ENCODE measurements at places on chromosomes 2 and 18.

- DNase-seq, result no peak
Measured at GRCh38 chr2:96954011-96954846, 32.2 kb downstream of the FAM178B start.

DNA sequence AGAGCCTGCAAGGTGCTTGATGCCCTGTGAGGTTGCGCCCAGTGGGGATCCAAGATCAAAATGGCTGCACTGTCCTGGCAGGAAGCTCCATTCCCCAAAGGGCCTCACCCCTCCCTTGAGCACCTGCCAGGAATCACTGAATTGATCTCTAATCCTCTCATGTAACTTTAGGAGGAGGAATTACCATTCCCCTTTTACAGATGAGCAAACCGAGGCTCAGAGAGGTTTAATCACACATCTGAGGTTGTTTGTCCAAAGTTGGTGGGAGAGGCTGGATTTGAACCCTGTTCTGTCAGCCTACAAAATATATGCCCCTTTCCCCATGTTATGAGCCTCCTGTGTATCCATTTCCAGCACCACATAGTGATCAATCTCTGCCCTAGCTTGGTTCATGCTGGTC, 10.5 kb downstream of the ASIC4 start:
- no peak for DNase-seq

- no peak for DNase-seq
Measured at GRCh38 chr2:50674876-50675275, 357.1 kb downstream of the NRXN1 start.

DNA sequence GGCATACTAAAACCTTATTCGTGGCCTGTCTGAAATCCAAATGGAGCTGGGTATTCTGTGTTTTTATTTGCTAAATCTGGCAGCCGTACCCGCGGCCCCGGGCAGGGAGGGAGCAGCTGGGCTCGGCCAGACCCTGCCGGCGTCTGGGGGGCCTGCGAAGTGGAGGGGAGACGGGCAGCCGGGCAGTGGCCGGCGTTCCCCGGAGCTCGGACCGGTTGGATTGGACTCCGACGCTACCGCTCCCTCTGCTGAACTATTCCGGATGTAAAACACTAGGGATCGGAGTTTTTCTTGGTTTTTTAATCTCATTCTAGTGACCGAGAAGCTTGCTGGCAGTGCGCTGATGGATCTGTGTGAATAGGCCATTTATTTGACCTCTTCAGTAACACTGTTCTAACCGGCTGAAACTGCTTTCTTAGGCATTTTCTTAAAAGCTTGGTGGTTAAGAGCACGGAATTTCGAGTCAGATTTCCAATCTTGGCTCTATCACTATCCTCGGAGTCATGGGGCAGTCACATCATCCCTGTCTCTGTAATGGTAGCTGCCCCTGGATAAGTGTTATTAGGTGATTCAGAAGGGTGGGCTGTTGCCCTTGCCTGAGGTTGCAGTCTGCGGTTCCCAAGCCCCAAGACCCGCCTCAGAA, 694 bp downstream of the UNC50 start:
- no peak for DNase-seq

GRCh38 chr2:31127931-31128330, 10.3 kb downstream of the GALNT14 start:
- no peak for DNase-seq

DNA sequence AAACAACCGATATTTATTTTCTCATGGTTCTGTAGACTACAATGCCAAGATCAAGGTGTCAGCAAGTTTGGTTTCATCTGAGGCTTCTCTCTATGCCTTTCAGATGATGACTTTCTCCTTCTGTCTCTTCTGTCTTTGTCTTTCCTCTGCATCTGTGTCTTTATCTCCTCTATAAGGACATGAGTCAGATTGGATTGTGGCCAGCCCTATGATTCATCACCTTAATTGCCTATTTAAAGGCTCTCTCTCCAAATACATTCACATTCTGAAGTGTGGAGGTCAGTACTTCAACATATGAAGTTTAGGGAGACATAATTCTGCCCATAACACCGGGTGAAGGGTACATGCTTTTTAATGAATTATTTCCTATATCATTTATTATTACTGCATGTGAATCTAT, 71.2 kb upstream of the CNTNAP5 start:
- no peak for DNase-seq

DNA sequence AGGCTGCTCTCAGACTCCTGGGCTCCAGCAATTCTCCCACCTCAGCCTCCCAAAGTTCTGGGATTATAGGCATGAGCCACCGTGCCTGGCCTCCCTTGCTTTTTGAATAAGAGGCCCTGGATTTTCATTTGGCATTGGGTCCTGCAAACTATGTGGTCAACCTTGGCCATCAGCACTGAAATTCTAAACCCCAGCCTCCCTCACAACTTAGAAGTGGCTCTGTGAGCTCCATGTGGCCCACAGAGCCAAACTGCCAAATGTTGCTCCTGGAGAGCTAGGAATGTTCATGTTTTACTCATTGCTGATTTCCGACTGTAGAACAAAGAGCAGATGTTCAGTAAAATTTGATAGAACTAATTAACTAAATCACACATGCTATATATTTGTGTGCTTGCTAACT, 210.6 kb upstream of the AGAP1 start:
- no peak for DNase-seq

GRCh38 chr2:170598067-170598395, 117.1 kb upstream of the SP5 start:
- no peak for DNase-seq

DNA sequence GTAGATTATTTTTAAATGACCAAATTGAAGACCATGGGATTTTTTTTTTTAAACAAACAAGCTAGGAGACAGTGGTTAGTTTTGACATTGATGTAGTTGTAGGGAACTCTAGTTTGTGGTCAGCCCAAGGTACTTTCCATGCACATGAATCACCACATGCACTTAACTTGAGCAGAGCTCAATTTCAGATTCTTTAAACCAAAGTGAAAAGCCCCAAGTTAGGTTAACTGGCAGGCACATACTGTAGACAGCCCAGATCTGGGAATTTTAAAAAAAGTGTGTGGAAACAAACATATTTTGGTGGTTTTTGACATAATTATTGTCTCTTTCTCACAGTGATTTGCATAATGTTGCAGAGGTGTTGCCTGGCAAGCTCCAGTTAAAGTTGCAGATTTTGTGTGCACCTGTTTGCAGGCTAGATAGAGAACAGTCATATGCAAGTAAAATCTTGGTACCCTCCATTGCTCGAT, 88.4 kb downstream of the BCL2L11 start:
- DNase-seq, result no peak

DNA sequence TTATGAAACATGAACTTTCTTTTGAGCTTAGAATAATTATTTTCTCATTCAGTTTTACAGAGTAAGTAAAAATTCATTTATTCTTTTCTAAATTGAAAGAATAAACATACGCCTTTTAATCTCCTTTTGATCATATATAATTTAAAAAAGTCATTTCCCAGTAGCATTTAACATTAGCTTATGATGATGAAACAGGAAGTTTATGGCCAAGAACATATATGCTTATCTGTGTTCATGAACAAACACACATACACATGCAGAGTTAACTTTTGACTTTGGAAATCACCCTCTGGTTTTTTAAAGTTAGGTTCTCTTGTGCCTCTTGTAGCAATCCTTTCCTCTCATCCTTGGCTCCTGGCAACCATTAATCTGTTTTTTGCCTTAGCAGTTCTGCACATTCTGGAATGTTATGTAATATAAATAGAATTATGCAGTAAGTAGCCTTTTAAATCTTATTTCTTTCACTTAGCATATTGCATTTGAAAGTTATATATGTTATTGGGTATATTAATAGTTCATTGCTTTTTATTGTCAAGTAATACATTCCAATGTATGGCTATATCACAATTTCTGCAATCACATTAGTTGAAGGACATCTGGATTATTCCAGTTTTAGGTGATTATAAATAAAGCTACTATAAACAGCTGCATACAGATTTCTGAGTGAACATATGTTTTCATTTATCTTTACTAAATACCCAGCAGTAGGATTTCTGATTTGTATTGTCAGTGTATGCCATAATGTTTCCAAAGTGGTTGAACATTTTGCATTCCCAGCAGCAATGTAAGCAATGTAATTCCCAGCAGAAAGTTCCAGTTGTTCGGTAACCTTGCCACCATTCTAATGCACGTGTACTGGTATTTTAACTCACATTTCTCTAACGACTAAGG, 210.3 kb downstream of the ZRANB3 start:
- no peak for DNase-seq

DNA sequence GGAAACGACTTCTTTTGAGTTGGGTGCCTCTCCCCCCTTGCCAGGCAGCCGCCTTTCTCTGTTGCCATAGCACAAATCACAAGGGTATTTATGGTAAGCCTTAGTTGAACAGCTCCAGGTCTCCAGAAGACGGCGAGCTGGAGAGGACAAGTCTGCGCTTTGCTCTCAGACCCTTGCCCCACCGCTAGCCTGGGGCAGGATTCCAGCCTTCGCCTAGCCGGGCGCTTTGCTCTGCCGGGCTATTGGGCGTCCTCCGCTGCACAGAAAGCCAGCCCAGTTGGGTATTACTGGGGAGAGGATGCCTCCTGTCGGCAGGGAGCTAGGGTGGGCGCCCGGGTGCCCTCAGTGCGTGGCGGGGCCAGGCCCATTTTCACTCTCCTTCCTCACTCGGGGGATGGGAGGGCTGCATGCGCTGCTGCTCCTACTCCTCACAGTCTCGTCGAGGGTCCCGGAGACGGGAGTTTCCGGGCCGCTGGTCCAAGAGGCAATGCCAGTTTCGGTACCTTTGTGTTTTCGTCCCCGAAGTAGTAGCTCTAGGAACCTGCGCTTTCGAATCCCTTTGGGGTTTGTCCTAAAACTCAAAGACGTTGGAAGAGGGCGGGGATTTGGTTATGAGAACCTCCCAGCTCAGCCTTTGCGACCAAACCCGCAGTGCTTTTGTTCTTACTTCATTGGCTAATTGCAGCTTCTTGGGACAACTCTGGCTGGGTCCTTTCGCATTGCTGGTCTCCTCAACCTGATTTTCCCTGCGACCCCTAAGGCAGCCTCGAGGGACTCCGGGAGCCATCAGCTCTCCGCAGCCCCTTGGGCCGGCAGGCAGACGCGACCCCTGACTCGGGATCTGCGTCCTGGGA, 3.6 kb upstream of the DLX2 start:
- DNase-seq, result no peak

DNA sequence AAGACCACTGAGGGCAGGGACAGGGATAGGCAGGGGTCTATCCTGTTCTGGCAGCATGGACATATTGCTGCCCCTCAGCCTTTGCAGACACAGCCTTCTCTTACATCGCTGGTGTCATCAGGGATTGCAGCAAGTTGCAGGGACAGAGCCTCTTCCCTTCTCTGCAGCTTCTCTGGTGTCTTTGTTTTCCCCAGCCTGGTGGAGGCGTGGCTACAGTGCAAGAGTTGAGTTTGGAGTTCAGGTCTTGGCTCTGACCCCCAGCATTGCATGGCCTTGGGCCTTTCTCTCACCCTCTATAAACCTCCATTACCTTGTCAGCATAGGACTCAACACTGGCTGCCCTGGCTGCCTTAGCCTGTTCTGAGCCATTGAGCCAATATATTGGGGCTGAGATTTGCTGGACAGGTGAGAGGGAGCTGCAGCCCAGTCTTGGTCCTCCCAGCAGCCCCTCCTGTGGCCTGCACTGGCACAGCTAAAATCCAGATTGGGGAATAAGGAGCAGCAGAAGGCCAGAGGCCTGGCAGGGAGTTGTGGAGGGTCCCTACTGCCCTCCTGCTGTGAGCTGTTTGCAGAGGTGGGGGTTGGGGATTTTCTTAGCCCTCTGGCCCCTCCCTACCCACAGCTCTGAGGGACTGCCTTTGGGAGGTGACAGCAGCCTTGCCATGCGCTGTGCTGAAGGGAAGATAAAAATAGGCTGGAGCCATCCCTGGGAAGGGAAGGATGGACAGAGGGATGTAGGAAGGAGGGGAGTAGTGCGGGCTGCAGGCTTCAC, 22.8 kb downstream of the EHD3 start:
- DNase-seq, result no peak

DNA sequence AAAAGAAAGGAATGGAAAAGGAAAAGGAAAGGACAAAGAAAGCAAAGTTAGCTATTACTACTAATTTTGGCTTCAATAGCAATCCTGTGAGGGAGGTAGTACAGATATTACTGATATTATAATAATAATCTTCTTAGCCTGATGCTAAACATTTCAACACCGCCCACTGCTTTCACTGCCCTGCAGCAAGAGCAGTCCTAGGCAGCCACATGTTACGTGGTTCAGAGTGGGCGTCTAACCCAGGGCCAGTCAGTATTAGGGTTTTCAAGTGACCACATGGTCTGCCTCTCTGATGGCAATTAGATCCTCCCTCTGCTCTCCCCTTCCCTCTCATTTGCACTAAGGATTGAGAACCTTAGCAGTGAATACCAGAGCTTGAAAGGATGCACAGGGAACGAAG, 83.7 kb upstream of the ZNF397 start:
- DNase-seq, result no peak

GRCh38 chr18:13112982-13113381, 105.6 kb upstream of the LDLRAD4 start:
- DNase-seq, result no peak

DNA sequence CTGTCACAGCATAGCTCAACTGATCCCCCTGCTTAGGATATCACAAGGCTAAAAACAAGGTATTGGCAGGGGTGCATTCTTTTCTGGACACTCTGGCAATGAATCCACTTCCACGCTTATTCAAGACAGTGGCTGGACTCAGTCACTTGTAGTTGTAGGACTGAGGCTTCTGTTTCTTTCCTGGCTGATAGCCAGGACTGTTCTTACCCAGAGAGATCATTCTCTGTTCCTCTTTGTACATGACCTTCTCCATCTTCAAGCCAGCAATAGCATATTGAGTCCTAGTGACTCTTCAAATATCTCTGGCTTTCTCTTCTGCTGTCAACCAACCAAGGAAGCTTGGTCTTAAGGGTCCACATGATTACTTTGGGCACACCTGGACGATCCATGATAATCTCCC, 241.3 kb downstream of the RBM43 start:
- no peak for DNase-seq

- no peak for DNase-seq
Measured at GRCh38 chr2:217065012-217065290, 205.1 kb upstream of the TNP1 start.

DNA sequence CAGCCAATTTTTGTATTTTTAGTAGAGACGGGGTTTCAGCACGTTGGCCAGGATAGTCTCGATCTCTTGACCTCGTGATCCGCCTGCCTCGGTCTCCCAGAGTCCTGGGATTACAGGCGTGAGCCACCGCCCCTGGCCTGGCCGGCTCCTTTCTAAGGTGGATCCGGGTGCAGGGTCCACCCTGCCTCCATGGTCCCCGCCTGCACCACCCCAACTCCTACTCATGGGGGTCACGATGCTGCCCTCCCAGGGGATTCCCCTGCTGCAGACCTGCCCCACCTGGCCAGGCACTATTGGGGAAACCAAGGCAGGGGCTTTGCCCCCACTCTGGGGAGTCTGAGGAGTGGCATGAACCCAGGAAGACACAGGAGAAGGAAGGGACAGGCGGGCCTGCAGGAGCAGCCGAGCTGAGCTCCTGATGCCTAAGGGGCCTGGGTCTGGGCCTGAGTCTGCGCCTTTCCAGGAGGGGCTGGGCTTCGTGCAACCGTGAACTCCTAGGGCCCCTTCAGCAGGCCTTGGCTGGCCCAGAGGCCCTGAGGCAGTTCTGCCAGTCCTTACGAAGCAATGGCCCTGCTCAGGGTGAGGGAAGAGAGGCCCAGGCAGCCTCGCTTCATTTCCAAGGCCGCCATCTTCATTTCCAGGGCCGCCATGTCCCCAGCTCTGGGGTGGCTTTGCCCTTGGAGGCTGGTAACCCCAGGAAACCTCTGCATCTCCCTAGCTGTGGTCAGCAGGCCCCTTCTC, 67.2 kb upstream of the SMAD7 start:
- no peak for DNase-seq

- no peak for DNase-seq
Measured at GRCh38 chr18:79890674-79891073, 60.8 kb downstream of the SLC66A2 start.
